ENCODE measurements at places on chromosomes 2 and 18.

DNA sequence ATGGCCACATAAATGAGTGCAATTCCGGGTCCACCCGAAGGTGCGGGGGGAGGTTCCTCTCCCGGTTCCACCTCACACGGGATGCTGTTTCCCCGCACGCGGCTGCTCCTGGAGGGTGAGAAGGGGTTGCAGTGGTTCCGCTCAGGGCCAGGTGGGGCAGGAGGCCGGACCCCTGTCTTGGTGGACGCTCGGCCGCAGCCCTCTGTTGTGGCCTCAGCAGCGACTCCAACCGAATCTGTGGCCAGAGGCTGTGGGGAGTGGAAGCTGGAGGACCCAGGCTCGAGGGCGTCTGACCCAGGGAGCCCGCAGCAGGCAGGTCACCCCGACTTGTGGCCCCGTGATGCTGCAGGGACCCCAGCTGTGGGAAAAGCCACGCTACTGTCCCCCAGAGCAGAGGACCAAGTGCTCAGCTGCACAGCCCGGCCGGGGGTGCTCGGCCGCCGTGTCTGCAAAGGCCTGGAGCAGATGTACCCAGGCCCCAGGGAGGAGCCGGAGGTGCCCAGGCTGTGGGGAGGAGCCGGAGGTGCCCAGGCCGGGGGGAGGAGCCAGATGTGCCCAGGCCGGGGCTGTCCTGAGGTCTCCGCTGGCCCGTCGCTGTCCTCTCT lies 83.9 kb downstream of the RTP5 start:
- DNase-seq, result no peak

GRCh38 chr2:39834426-39834825 lies 55.4 kb upstream of the THUMPD2 start:
- no peak for DNase-seq

DNA sequence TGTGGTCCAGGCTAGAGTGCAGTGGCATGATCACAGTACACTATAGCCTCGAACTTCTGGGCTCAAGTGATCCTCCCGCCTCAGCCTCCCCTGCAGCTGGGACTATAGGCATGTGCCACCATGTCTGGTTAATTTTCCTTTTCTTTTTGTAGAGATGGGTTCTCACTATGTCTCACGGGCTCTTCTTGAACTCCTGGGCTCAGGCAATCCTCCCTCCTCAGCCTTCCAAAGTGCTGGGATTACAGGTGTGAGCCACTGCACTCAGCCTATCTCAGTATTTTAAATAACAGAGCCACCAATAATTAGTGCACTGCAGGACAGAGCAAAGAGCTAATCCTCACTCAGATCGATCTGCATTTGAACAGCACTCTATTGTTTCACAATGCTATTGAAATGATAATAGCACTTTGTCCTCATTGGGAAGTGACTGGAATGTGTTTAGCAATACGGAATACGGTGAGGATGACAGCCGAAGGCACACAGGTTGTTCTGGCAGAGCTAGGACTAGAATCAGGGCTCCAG lies 335.9 kb downstream of the DLGAP1 start:
- no peak for DNase-seq

- no peak for DNase-seq
Measured at GRCh38 chr2:75655861-75656260, 9.3 kb downstream of the MRPL19 start.

GRCh38 chr18:48750485-48751175 lies 200.1 kb downstream of the SMAD7 start:
- DNase-seq, result no peak

- DNase-seq, result no peak
Measured at GRCh38 chr2:201830666-201831065, 24.3 kb downstream of the CDK15 start.

- no peak for DNase-seq
Measured at GRCh38 chr2:120995656-120996190, 260.1 kb downstream of the GLI2 start.

DNA sequence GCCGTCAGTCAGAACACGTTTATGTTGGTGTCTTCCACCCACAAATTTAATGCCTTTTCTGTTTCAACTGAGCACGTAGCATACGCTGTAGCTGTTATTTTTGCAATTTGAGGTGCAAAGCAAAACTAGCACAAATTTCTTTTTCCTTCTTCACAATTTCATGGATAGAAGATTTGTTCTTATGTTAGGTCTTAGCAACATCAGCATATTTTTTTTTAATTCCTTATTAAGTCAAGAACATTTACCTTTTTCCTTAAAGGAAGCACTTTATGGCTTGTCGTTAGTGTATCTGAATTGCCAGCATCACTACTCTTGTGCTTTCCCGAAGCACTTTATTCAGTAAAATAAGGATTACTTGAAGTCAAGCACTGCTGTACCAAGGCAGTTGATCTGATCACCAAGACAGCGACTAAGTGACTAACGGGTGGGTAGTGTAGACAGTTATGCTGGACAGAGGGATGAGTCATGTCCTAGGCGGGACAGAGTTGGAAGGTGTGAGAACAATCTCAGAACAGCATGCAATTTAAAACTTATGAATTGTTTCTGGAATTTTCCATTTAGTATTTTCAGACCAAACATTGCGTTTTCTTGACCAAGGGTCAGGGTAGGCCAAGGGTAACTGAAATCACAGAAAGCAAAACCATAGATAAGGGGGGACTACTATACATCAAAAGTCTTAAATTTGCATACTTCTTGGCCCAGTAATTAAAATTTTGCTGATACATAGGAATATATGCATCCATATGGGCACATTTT lies 13.3 kb downstream of the BABAM2 start:
- no peak for DNase-seq

DNA sequence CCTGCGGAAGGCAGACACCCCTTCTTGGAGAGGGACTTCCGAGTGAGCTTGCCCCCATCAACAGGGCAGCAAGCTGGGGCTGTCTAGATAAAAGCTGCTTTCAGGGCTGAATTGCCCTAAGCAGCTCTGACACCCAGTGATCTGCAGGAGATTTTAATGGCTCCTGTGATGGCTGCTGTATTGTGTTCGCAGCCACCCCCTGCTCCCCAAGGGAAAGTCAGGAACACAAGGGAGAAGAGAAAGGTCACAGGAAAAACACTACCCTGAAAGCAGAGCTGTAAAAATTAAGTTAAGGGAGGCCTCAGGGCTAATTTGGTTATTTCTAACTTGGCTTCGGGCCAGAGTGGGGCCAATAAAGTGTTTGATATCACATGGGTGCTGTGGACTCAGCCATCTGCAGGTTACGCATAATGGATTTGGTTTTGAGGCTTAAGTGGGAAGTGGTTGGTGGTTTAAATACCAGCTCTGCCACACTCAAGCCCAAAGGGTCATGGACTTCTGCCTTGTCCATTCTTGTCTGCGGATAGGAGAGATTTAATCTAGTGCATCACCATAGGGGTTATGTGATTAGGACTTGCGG lies 147.6 kb downstream of the CLIP4 start:
- DNase-seq, result no peak

DNA sequence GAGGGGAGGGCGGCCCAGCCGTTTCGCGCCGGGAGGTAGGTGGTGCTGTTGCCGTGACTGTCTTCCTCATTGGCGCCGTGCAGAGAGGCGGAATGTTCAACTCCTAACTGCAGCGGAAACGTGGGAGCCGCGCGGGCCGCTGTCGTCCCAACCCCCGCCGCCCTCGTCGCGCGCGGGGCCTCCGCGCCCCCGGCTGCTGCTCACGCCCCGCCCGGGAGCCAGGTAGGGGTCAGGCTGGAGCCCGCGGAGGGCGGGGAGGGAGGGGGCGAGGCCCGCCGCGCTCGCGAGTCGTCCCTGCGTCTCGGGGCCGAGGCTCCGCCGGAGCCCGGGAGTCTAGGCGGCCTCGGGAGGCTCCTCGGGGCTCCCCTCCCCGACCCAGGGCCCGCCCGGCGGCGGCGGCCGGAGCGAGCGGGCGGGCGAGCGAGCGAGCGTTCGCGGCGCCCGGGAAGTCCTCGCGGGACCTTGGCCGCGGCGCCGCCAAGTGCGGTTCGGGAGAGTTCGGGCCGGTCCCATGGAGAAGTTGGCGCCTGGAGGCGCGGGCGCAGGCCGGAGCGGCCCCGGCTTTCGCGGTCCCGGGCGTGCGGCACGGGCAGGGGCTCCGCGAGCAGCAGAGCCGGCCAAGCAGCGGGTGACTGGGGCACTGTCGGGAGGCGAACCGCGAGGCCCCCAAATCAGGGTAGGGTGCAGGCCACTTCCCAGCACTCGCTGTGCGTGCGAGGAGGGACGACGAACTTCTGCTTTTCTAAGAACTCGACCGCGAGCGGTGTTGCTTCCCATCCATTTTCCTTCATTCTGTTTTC lies at the start of gene MAP3K20:
TSS of gene MAP3K20 (plus strand) at position 66 of the 800 bp plus-strand sequence. CDS start 15,186 bp downstream, outside the sequence.
- peak; percentile 65 for DNase-seq

DNA sequence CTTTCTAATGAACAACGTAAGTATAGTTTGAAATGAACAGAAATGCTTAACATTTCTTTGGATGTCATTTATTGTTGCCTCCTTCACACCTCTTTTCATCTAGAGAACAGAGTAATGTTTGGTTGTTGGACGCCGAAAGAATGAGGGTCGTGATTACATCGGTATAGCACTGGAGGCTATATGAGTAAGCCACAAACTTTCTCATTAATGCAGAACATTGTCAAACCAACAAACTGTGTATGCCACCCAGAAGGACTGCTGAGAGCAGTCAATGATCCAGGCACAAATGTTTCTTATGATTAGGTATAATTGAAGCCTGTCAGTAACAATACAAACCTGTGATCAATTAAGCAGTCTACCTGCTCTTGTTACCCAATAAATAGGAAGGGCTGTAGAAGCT lies 1494.7 kb upstream of the NXPH2 start:
- no peak for DNase-seq

GRCh38 chr18:3079653-3080052 lies 66.7 kb upstream of the LPIN2 start:
- no peak for DNase-seq

GRCh38 chr2:3189076-3189591 lies 188.5 kb downstream of the EIPR1 start:
- DNase-seq, result no peak

- no peak for DNase-seq
Measured at GRCh38 chr2:196486146-196486545, 153.4 kb upstream of the CCDC150 start.

DNA sequence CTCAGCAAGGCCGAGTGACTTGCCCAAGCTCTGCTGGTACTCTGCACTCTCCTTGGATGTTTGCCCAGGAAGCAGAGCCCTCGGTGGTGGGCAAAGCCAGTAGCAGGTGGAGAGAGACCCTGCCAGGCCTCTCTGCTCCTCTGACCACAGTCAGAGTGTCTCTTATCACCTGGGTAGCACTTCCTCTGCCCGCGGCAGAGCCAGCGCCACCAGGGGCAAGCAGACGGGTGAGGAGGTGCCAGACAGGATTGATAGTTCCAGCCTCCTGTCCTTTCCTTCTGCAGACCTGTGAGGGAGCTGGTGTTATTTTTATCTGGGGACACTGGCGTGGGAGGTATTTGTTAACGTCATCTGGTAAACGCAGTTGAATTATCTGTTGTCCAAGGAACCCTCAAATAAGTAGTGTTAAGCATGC lies 152.9 kb downstream of the SMAD7 start:
- DNase-seq, result no peak

- no peak for DNase-seq
Measured at GRCh38 chr2:212384027-212384426, 154.6 kb downstream of the ERBB4 start.

- no peak for DNase-seq
Measured at GRCh38 chr2:127588241-127588640, 52.8 kb downstream of the MYO7B start.

DNA sequence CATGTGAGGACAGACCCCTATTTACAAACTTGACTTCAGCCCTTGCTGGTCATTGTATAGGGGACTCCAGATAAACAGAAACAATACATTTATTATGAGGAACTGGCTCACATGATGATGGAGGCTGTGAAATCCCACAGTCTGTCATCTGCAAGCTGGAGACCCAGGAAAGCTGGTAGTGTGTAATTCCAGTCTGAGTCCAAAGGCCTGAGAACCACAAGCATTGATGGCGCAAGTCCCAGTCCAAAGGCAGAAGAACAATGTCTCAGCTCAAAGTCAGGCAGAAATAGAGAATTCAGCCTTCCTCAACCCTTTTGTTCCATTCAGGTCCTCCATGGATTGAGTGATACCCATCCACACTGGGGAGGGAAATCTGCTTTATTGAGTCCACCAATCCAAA lies 28.1 kb upstream of the SPP2 start:
- no peak for DNase-seq

DNA sequence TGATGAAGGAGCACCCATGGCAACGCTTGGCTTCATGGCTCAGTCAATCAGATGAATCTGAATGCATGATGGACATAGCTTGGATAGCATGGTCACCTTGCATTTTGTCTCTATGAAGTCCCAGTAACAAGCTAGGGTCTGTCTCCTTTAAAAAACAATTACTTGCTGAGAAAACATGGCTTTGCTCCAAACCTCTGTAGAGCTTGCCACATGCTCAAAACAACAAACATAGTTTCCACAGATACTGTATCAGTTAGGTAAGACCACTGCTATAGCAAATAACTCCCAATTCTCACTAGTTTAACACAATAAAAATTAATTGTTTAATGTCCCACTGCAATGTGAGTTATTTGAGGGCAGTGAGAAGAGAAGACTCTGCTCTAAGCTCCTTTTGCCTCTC lies 401.0 kb downstream of the IRS1 start:
- no peak for DNase-seq

- DNase-seq, result no peak
Measured at GRCh38 chr2:30655660-30656059, 151.6 kb downstream of the CAPN13 start.

GRCh38 chr2:123826729-123827271 lies 198.3 kb upstream of the CNTNAP5 start:
- DNase-seq, result no peak

DNA sequence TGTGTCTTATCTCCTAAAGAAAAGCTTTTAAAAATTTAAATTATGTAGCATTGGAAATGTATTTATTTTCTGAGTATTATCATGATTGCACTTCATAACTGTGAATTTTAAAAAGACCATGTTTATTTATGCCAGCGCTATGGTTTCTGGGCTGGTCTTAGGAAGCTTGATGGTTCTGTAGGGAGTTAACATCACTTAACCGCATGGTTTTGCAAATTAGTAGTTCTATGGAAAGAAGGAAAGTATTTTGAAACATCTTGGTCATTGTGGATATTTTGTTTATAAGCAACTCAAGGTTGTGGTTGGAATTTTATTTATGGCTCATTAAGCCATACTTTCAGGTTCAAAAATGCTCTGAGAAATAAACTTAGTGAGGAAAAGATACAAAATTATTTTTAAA lies 549.4 kb downstream of the STK39 start:
- no peak for DNase-seq

DNA sequence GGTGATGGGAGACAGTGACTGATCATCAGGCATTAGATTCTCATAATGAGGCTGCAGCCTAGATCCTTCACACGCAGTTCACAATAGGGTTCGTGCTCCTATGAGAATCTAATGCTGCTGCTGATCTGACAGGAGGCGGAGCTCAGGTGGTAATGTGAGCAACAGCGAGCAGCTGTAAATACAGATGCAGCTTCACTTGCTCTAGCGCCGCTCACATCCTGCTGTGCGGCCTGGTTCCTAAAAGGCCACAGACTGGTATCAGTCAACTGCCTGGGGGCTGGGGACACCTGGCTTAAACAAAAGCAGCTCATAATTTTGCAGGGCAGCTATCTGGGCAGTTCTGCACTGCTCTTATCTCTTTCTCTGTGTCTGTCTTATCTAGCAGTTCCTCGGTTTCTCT lies 20.4 kb upstream of the CD226 start:
- peak; percentile 72 for DNase-seq

GRCh38 chr2:232030229-232030628 lies 68.7 kb downstream of the DIS3L2 start:
- DNase-seq, result no peak

Data from activated CD4-positive, alpha-beta T cell treated with anti-CD3 and anti-CD28 coated beads, Interleukin-2, amount 10 ng/mL, durations not matched to agents 7 days and 5 days (primary cell).